ENCODE measurements at places on chromosomes 2 and 18. TPM values are rescaled to one million over a fixed set of nuclear protein-coding genes. Genes with fewer than 3 reads are reported as not detected.

DNA sequence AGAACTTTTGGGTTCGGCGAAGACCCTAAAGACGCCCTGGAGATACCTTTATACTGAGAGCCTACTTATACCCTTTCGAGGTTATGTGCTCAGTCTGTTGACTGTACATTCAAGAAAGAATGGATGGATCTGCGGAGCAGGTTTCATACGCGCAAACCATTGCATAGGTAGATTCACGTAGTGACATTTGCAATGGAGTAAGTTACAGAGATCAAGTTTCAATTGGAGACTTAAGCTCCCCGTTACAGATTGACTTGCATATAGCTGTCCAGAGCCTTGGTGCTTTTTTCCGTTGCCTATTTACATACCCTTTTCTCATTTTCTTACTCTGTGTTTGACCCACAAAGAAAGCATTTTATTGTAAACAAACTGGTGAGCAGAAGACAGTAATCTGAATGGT lies 923 bp downstream of the PSMD1 start:
- DNase-seq, result peak; percentile 18

DNA sequence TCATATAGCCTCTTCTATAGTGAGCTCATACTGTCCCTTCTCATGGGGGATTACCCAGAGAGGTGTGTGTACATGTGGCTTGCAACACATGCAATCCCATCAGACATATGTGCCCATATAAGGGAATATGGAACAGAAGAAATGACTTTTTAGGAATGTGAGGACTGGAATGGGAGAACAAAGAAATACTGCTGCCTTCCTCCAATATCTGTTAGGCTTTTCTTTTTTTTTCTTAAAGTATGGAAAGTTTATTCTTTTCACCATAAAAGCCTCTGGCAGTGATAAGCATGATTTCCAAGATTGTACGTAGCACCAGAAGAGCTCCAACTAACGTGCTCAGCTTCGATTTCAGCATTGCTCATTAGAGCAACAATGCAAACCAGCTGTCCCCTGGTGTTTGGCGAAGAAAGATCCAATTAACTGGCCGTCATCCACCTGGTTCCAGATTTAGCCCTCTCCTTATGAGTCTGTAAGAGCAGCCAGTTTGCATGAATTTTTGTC lies 113.6 kb downstream of the ADCYAP1 start:
- no peak for DNase-seq

DNA sequence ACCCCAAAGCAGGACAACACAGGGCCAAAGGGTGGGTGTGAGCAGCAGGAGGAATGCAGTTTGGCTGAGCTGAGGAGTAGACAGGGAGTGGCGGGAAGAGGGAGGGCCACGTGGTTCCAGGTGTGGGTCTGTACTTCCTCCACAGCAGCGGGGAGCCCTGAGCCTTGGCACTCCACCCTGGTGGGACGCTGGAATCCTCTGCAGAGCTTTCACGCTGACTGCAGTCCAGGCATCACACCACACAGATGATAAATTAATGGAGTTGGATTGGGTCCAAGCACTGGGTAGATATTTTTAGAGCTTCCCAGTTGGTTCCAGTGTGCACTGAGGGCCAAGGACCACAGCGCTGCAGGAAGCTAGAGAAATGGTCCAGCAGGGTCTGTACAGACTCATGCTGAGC lies 67.0 kb upstream of the TMEM200C start:
- no peak for DNase-seq

The KLHL29 gene
- total RNA-seq, result 3.1 TPM

The SERPINB12 gene
- not detected for total RNA-seq

DNA sequence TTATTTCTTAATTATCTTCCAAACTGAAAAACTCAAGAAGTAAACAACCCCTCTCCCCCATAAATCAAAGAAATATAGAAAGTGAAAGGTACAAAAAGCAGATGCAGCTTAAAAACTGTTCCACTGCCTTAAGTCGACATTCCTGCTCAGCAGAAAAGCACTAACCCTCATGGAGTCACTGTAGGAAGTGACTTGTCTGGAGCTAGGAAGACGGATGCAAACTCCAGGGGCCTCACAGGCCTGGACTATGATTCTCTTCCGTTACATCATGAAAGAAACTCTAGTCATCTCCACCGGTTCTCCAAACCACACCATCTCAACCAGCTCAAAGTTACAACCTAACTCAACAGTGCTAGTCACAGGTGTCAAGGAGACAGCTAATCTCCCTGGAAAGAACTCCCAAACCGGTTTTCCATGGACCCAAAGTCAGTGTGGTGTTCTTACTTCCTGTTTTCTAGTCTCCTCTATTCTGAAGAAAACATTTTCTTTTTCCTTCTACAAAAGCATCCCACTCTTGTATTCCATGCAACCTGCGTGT lies 128.4 kb downstream of the PIEZO2 start:
- no peak for DNase-seq

The UGT1A3 gene
- not detected for total RNA-seq

The ASB18 gene
- 0.15 TPM for total RNA-seq

- peak; percentile 39 for DNase-seq
Measured at GRCh38 chr2:177622521-177622920, 229.9 kb downstream of the AGPS start.

DNA sequence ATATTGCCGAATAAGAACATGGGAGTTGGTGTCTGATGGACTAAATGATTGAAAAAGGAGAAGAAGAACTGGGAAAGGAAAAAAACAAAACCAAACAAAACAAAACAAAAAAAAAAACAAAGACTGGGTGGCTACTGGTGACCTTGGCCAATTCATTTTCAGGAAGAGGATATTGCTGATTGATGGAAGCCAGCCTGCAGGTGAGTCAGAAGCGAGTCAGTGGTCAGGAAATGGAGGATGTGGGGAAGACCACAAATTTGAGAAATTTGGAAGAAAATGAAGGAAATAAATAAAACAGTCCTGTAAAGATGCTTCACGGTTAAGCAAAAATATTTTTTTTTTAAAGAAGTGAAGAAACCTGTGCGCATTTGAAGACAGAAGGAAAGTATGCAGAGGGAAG lies 296.9 kb downstream of the ZNF521 start:
- DNase-seq, result peak; percentile 35

GRCh38 chr2:36680012-36680411 lies 16.5 kb upstream of the VIT start:
- DNase-seq, result no peak

- no peak for DNase-seq
Measured at GRCh38 chr18:3875961-3876360, 426.0 kb downstream of the TGIF1 start.

DNA sequence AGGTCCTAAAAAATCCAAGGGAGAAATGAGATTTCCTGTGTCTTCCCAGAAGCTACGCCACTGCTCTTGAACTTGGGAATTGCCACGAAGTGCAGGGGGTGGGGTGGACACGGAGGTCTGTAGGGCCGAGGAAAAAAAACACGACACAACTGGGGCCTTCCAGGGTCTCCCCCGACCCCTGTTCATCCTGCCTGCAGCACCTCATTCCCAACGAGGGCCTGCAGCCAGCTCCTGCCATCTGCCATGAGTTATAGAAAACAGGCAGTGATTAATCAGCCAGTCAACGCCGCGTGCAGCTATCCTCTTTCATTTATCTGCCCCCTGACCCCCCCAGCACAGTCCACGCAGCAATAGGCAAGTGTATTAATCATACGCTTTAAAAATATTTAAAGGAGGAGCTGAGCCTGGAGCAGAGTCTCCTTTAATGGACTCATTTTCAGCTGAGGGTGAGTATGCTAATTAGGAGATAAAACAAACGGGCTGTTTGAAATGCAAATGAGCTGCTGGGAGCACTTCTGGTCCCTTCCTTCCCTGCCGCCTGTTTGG lies 209.9 kb downstream of the TFCP2L1 start:
- DNase-seq, result peak; percentile 95

- DNase-seq, result no peak
Measured at GRCh38 chr2:67845621-67846369, 217.0 kb downstream of the C1D start.

The EVA1A gene
- 70.8 TPM for total RNA-seq

- DNase-seq, result peak; percentile 65
Measured at GRCh38 chr18:68436485-68436884, 278.4 kb downstream of the TMX3 start.

GRCh38 chr2:187421519-187421918 lies 26.5 kb downstream of the CALCRL start:
- DNase-seq, result no peak

- DNase-seq, result peak; percentile 81
Measured at GRCh38 chr18:10563886-10564285, 38.1 kb downstream of the NAPG start.

DNA sequence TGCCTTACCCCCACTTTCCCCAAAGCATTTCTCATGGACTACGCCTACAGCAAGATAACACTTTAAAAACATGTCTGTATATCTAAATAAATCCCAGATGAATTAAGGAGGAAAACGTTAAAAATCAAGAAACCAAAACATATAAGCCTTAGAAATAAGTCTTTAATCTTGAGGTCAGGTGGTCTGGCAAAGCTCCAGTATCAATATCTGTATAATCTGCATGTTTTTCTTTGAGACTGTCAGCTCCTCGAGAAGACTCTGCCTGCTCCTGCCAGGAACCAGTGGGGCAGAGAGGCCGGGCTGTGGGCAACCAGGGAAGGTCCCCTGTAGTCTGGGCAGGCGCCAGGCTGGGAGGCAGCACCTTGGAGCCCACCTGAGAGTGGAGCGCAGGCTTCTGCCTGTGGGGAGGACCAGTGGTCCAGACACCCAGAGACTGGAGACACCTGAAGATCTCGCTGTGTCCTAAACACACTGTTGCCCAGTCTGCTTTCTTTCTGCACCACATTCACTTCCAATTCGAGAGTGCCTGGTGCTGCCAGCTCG lies 291.0 kb upstream of the SOX11 start:
- DNase-seq, result no peak

- peak; percentile 52 for DNase-seq
Measured at GRCh38 chr2:29528891-29529520, 392.4 kb downstream of the ALK start.

- no peak for DNase-seq
Measured at GRCh38 chr2:50922506-50922905, 109.4 kb downstream of the NRXN1 start.

DNA sequence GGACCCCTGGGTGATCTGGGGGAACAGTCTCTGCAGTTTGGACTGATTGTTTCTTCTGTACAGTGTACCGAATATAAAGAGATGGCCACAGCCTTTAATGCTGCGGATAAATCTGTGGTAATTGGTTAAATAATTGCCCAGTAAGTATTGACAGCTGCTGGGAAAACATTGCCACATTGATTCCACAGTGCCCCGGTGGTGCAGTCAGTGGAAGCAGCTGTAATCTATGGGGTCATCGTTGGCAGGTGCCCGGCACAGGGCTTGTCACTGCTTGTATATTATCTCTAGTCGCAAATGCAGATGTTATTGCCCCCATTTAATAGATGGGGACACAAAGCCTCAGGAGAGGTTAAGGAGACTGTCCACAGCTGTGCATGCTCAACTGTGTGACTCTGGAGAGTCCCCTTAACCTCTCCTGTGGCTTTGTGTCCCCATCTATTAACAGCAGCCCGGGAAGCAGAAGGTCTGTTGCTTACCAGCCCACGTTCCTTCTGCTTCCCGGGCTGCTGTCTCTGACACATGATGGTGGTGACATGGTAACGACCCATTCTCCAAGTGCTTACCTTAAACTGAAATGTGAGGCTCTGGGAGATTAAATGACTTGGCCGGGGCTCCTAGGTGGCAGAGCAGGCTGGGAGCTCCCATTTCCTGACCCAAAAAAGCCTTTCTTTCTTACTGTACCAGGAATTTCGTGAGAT lies 76.9 kb downstream of the NCK2 start:
- no peak for DNase-seq

GRCh38 chr2:17476830-17477229 lies 41.4 kb downstream of the RAD51AP2 start:
- DNase-seq, result no peak

DNA sequence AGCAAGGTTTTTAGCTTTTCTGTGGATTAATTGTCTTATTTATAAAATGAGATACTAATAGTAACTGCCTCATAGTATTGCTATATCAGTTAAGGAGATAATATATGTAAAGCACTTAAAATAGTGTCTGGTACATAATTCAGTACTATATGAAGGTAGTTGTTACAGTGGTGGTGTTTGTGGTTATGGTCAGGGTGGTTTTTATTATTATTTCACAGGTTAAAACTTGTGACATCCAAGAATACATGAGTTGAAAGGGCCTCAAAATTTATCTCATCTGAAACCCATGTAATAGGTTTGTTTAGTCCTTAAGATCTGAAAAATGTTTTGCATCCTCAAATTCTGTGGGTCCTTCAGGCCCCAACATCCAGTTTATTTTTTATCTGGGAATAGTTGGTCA lies 369.5 kb upstream of the LRATD1 start:
- DNase-seq, result no peak

DNA sequence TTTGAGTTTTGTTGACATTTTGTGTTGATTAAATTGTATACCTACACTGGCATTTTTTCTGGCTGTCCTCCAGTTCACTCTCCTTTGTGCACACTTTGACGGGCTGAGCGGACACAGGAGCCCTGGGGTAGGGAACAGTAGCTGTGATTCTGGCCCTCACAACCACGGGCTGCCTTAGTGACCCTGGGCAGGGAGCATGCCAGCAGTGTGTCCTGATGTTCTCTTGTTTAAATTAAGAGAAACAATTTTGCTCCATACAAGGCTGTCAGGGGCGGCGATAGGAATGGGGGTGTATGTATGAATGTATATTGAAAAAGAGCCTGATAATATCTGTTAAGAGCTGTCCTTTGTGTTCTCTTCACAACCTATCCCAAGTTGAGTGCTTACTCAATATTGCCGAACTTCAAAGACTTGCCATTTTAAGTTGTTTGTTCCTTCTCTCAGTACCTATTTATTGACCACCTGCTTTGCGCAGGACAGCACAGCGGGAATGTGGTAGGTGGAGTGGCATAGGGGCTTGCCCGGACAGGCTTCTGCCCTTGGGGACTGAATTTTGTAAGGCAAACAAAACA lies 103.7 kb upstream of the EML6 start:
- DNase-seq, result no peak

The SMAD7 gene
- 7.9 TPM for total RNA-seq

The AMER3 gene
- total RNA-seq, result not detected

The SERPINB11 gene
- total RNA-seq, result not detected

DNA sequence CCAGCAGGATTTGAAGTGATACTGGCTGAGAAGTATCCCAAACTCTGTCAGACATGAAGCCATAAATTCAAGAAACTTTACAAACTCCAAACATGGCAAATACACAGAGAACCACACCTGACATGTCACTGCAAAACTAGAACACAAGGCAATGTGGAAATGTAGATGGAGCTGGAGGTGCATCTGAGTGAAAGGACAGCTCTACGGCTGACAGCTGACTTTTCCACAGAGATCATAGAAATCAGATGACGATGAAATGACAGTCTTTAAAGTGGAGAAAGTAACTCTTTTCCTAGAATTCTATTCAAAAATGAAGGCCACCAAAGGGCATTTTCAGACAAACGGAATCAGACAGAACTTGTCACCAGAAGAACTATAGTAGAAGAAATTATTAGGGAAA lies 97.5 kb downstream of the LDLRAD4 start:
- no peak for DNase-seq

The NMUR1 gene
- not detected for total RNA-seq

The TUBA3E gene
- not detected for total RNA-seq

- no peak for DNase-seq
Measured at GRCh38 chr2:8615576-8616281, 66.1 kb upstream of the ID2 start.
